Urinary bladder (tissue), 4 donors: ENCODE measurements at places on chromosomes 13 and 19. TPM values are rescaled to one million over a fixed set of nuclear protein-coding genes. Genes with fewer than 3 reads are reported as not detected.

GRCh38 chr13:26663791-26664190 lies 96.8 kb downstream of the GPR12 start:
- no peak for DNase-seq

- no peak for DNase-seq
Observed at GRCh38 chr13:56393549-56393948, 747.2 kb upstream of the PRR20A start.

DNA sequence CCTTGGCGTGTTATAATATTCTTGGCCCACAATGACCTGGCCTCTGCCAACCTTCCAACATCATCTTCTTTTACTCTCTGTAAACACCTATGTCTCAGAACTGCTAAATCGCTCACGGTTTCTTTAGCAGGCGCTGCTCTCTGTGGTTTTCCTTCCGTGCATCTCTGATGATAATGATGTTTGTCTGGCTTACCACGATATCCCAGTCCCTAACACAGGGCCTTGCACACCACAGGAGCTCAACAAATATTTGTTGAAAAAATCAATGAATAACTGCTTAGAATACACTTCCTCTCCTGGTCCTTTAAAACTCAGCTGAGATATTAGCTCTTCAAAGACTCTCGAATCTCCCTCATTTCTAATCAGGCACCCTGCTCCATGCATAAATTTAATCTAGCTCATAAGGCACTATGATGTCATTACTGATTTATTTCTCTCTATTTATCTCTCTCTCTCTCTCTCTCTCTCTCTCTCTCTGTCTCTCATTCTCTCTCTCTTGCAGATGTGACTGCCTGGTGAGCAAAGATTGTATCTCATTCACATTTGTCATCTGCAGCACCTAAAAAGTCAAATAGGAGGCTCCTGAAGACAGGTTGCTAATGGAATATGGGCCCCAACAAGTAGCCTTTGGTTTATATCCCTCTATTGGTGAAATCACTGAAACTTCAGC lies 206.4 kb downstream of the NHLRC3 start:
- no peak for DNase-seq

- no peak for DNase-seq
Observed at GRCh38 chr13:40161931-40162330, 504.5 kb downstream of the FOXO1 start.

DNA sequence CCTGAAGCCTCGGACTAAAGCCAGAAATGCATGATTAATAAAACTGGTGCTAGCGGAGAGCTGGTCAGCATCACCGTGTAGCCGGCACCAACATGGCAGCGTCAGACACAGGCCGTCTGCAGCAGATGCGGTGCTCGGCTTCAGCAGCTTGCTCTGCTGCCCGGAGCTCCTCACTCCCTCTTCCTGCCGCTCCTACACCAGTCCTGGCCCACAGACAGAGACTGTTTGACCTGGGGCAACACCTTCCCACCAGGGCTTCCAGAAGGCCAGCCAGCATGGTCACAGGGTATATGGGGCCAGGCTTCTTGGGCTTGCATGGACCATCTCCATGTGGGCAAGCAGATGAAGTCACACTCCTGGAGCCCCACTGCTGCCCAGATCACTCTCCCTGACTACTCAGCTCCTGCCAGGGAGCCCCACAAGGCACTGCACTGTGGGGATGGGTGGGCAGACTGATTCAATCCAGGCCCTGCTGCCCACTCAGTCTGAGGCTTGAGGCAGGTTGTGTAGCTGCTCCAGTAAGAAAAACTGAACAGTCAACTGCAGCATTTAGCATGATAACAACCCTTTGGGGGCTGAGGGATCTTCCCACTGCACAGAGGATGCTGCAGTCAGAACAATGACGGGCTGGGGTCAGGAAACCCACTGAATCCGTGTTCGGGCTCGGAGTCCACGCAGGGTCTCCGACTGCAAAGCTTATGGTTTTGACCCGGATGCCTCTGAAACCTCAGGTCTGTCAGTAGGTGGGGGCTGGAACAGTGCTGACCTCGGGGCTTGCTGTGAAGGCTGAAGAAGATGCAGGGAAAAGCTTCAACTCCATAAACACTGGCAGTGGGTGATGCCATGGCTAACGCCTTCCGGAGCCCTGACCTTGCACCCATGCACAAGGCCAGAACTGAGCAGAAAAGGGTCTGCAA lies 45.6 kb downstream of the CEBPG start:
- DNase-seq: no peak

Gene FARP1
- total RNA-seq: 81.7 TPM

Gene MIR17HG
- 9.0 TPM for total RNA-seq

- DNase-seq: no peak
Observed at GRCh38 chr13:113429608-113429985, 23.7 kb downstream of the ADPRHL1 start.

Gene SPRED3
- total RNA-seq: 0.05 TPM

DNA sequence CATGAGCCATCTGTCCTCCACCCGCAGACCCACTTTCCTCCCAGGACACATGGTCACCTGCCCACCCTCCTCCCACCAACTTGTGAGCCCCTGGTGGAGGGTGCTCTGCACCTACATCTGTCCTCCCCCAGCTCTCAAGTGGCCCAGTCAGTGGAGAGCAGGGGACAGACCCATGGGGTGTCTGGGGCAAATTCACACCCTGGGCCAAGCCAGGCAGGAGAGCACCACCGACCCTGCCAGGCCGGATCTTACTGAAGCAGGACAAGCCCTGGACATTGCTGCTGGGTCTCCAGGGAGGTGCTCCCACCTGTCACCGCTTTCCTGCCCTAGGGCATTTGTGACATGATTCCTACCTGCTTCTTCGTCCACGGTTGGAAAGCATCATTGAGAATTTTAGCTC lies 221.6 kb downstream of the TUBA3C start:
- DNase-seq: no peak

- no peak for DNase-seq
Observed at GRCh38 chr19:28509079-28509895, 703.7 kb downstream of the UQCRFS1 start.

Gene ZNF528
- 46.7 TPM for total RNA-seq

GRCh38 chr13:83796364-83796763 lies 85.9 kb downstream of the SLITRK1 start:
- DNase-seq: no peak

Gene ONECUT3
- total RNA-seq: not detected

DNA sequence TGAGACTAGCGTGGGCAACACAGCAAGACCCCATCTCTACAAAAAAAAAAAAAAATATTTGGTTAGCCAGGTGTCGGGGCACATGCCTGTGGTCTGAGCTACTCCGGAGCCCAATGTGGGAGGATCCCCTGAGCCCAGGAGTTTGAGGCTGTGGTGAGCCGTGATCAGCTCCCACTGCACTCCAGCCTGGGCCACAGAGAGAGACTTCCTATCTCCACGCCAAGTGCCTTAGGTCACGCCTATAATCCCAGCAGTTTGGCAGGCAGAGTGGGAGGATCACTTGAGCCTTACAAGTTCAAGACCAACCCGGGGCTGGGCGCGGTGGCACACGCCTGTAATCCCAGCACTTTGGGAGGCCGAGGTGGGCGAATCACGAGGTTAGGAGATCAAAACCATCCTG lies 8.7 kb upstream of the ADAT3 start:
- DNase-seq: no peak

Gene MISP3
- 0.21 TPM for total RNA-seq
